ENCODE measurements at places on chromosomes 5 and 9.

DNA sequence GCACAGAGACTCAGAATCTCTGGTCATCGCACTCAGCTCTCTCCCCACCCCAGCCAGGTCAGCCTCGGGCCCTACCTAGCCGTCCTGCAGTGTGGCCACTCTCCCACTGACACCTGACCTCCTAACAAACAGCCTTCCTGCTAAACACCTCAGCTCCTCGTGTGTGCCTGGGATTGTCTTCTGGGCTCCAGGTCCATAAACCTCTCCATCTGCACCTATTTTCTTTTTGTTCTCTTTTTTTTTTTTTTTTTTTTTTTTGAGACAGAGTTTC is 193.6 kb downstream of the ROR2 start:
- DNase-seq: no peak

- DNase-seq: no peak
These were observed 80.9 kb downstream of the SUSD1 start for GRCh38 chr9:112094241-112094640.

- no peak for DNase-seq
These were observed 222.8 kb upstream of the KIF2A start for GRCh38 chr5:62083247-62083646.

GRCh38 chr9:34403554-34404380 is 27.1 kb upstream of the MYORG start:
- no peak for DNase-seq

DNA sequence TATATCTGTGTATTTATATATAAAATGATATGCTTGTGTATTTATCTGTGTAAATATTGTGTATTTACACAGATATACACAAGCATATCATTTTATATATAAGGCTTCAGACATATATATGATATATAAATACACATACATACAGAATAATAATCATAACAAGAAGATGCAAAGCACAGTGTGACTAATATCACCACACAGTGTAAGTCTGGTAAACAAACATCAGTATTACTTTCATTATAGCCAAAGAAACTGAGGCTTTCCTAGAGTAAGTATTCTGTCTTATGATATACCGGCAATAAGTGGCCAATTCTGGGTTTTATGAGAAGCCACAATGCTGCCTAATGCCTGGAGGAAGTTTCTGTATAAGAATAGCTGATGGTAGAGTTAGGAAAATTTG is 29.9 kb upstream of the RAPGEF6 start:
- DNase-seq: no peak

GRCh38 chr5:97089149-97089801 is 53.1 kb downstream of the LIX1 start:
- no peak for DNase-seq

GRCh38 chr5:156326718-156327259 is at the start of gene SGCD:
SGCD (plus strand) TSS chr5:156327164.
- peak; percentile 69 for DNase-seq

GRCh38 chr5:35416217-35416988 is 186.1 kb upstream of the PRLR start:
- DNase-seq: no peak

GRCh38 chr5:178288401-178289368 is 56.1 kb upstream of the PHYKPL start:
- no peak for DNase-seq

Data from skeletal muscle cell (primary cell).